ENCODE measurements at places on chromosomes 1 and 21.

DNA sequence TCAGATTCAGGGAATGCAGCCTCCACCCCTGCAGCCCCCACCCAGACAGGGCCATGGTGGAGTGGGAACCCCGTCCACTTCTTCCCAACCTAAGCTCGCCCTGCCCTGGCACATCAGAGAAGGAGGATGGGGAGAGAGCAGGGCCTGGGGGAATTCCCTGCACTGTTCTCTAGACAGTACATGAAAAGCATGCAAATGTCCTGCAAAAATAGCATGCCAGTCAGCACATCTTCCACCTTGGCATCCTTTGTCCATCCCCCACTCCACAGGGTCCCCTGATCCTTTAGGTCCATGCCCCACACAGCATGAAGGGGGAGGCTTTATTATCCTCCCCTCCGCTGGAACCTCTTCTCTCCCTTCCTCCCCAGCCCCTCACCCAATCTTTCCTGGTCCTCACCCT, 35.0 kb upstream of the RD3 start:
- DNase-seq, result no peak

DNA sequence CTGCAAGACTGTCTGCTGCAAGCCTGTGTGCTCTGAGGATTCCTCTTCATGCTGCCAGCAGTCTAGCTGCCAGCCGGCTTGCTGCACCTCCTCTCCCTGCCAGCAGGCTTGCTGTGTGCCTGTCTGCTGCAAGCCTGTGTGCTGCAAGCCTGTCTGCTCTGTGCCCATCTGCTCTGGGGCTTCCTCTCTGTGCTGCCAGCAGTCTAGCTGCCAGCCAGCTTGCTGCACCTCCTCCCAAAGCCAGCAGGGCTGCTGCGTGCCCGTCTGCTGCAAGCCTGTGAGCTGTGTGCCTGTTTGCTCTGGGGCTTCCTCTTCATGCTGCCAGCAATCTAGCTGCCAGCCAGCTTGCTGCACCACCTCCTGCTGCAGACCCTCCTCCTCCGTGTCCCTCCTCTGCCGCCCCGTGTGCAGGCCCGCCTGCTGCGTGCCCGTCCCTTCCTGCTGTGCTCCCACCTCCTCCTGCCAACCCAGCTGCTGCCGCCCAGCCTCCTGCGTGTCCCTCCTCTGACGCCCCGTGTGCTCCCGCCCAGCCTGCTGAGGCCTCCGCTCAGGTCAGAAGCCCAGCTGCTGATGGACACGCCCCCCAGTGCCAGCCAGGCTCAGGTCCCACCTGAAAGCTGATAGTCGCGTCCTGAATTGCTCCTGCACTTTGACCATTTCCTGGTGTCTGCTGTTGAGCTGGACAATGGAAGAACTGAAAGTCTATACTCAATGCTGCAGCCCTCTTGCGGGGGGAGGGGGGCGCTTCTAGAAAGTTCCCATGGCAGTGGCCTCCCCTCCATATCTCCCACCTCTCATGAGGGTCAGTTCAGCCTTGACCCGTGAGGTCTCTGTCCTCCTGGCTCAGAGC, 1.2 kb downstream of the KRTAP10-4 start:
- no peak for DNase-seq

DNA sequence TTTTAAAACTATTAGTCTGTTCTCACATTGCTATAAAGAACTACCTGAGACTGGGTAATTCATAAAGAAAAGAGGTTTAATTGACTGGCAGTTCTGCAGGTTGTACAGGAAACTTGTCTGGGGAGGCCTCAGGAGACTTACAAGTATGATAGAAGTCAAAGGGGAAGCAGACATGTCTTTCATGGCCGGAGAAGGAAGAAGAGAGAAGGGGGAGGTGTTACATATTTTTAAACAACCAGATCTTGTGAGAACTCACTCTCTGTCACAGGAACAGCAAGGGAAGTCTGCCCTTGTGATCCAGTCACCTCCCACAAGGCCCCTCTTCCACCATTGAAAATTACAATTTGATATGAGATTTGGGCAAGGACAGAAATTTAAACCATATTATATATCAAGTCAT, 55.9 kb downstream of the CLIC4 start:
- no peak for DNase-seq

DNA sequence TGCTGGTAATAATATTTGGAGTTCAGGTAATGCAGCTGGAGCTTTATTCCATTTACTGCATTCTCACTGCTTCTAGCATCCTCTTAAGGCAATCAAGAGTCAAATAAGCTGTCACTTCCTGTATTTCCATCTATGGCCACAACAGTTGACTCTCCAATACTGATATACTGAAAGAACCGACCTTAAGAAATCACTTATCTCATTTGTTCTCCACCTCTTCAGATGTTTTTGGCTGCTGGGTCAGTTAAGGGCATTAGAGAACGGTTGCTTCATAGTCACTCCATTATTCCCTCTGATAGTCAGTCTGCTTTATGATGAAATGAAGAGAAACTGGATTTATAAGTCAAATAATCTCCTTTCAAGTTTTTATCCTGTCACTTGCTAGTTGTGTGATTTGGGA, 14.2 kb upstream of the RGS4 start:
- no peak for DNase-seq

GRCh38 chr1:54607821-54608565, 15.3 kb downstream of the FAM151A start:
- peak; percentile 0 for DNase-seq

- DNase-seq, result no peak
These were observed 4.1 kb upstream of the GREM2 start for GRCh38 chr1:240616018-240616417.

GRCh38 chr1:27428316-27429028, 36.0 kb downstream of the GPR3 start:
- no peak for DNase-seq
